ENCODE measurements at places on chromosomes 6 and 20.

DNA sequence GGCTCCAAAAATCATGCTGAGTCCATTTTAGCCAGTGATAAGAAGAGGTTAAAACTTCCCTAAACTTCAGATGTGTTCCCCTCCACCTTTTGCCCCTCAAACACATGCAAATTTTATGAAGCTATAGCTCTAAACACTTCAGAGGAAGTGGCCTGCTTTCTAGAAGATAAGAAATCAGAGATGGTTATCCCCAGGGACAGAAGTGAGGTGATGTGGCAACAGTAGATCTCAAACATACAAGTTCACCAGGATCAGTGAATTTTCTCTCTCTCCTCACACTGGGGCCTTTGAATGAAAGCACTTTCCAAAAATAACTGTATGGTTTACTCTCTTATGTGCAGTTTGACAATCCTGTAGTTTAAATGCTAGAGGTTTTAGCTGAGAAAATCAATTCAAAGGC lies 332.0 kb downstream of the BTBD9 start:
- DNase-seq, result no peak

DNA sequence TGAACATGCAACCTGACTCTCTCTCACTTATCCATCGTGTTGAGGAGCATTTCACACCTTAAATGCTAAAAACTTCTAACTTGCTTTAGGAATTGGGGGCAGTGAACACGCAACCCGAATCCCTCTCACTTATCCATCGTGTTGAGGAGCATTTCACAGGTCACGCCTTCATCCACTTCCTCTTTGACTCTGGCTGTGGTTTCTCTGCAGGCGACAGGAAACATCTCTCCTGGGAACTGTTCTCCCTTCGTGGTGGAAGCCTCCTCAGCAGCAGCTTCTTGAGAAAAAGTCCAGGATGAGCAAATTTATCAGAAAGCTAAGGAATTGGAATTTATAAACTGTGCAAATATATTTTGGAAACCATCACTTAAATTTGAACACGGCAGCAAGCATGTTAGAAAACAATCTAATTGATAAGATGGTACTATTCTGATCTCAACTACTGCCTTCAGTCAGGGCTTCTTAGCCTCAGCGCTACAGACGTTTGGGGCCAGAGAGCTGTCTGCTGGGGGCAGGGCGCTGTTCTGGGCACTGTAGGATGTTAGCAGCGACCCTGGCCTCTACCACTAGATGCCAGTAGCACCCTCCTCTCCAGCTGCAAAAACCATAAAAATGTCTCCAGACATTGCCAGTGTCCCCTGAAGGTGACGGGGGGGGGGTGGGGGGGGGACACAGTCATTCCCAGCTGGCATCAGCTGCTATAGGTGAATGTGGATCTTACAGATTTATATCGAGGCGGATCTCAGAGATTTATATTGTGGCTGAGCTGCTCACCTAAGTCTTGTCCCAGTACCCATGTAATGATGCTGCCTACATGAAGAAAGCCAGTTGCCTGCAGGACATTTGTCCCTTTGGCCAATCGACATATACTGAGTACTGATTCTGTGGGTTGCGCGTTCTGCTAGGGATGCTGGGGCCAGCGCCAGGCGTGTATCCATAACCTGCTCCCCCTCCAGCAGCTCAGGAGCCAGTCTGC lies 26.2 kb downstream of the CTCFL start:
- no peak for DNase-seq

DNA sequence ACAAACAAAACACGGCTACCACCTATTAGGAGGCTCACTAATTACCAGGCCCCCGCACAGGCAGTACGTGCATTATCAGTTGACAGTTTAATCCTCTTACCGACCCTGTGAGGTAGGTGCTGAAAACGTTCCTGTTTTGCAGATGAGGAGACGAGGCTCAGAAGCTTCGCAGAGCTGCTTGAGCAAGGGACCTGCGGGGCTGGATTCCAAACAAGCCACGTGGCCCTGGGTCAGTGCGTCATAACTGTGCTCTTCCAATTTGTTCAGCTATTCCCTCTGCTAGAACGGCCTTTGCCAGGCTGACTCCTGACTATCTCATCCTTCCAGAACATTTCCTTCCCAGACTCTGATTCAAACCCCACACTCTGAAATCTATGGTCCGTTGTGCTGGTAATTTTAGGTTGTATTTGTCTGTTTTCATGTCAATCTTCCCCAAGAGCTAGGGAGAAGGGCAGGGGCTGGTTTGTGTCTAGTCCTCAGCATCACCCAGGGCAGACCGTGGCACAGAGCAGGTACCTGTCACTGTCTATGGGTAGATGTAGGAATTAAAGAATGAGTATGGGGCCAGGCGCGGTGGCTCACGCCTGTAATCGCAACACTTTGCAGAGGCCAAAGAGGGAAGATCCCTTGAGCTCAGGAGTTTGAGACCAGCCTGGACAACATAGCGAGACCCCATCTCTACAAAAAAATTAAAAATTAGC lies 28.8 kb upstream of the TLDC2 start:
- no peak for DNase-seq

DNA sequence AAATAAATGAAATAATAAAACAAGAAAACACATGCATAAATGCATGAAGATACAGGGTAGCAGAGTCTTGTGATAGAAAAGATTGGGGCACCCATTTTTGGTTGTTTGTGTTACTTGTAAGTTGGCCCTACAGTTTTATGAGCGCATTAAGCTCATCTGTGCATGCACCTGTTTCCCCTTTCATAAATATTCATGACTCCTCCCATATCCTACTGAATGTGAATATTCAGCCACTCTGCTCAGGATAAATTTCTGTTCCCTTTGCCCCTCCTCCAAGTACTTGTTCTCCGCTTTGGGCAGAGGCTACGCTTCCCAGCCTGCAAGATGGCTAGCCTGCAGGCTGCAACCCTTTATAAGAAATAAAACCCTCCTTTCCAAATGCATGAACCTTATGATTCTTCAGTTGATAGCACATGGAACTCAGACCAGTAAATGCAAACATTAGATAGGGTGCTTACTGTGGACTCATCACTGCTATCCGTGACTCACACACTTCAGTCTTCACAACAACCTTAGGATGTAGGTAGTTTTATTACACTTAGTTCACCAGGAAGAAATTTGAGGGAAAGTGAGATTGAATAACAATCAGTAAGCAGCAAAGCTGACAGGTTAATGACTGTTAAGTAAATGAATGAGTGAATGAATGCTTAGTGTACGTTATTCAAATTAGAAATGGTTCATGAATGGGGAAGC lies 15.0 kb downstream of the ALDH8A1 start:
- DNase-seq, result no peak

DNA sequence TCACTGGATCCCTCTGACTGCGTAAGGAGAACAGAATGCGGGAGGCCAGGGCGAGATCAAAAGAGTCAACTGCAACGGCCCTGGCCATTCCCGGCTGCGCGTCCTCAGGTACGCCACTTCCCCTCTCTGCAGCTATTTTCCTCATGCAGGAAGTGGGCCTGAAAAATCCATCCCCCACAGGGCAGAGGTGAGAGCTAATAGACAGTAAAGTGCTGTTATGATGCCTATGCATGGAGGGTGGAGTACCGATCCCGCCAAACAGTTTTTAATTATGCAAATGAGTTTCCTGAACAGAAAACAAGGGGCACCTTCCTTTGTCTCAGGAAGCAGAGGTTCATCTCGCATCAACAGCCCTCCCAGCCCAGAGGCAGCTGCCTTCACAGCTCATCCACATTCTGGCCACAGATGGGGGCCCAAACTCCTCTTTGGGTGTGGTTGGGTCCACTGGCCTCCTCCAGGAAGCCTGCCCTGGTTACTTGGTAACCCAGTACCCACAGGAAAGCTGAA lies 9.3 kb downstream of the PREX1 start:
- peak; percentile 75 for DNase-seq

DNA sequence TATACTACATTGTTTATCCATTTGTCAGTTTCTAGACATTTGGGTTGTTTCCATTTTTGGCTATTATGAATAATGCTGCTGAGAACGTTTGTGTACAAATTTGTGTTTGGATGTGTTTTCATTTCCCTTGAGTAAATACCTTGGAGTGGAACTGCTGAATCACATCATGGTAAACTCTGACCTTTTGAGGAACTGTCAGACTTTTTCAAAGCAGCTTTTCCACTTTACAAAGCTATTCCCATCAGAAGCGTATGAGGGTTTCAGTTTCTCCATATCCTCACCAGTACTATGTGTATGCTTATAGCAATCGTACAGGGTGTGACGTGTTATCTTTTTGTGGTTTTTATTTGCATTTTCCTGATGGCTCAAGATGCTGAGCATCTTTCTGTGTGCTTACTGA lies 103.7 kb downstream of the MYO6 start:
- no peak for DNase-seq

- no peak for DNase-seq
Measured at GRCh38 chr6:129188795-129189194, 305.9 kb downstream of the LAMA2 start.

DNA sequence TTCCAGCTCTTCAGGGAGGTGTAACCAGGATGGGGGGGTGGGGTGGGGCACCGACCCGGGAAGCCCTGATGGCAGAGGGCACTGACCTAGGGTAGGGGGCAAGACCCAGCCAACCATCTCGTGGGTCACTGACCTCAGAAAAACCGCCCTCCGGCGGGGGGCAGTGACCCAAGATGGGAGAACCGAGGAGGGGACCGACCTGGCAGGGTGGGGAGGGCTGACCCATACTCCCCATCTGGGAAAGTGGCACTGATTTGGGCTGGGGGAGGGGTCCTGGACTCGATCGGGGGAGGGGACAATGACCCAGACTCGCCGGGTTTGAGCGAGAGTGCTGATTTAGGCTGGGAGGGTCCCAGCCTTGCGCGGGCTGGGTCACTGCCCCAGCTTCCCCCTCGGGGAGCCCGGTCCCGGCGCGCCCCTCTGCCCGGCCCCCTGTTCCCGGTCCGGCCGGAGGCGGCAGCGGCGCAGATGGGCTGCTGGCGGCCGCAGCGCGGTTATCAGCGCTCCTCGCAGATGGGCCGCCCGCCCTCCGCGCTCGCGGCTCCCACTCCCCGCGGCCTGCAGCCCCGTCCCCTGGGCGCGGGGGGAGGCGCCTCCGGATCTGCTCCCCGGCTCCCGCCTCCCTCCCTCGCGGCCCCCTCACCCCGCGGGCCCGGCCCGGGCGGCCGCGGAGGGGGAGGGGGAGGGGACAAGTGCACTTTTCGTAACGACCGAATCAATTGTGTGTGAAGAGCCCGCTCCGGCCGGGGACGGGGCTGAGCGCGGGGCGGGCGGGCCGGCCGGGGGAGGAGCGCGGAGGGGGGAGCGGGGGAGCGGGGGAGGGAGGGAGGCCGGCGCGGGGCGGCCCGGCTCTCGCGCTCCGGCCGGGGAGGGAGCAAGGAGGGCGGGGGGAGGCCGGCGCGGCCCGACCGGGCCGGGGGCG lies 2.2 kb downstream of the NOL4L start:
- peak; percentile 28 for DNase-seq

GRCh38 chr6:54308289-54308985 lies at the start of gene TINAG:
Gene TINAG, plus strand, starts transcription at chr6:54308441. Its CDS starts 110 bp downstream, at chr6:54308551.
- no peak for DNase-seq

DNA sequence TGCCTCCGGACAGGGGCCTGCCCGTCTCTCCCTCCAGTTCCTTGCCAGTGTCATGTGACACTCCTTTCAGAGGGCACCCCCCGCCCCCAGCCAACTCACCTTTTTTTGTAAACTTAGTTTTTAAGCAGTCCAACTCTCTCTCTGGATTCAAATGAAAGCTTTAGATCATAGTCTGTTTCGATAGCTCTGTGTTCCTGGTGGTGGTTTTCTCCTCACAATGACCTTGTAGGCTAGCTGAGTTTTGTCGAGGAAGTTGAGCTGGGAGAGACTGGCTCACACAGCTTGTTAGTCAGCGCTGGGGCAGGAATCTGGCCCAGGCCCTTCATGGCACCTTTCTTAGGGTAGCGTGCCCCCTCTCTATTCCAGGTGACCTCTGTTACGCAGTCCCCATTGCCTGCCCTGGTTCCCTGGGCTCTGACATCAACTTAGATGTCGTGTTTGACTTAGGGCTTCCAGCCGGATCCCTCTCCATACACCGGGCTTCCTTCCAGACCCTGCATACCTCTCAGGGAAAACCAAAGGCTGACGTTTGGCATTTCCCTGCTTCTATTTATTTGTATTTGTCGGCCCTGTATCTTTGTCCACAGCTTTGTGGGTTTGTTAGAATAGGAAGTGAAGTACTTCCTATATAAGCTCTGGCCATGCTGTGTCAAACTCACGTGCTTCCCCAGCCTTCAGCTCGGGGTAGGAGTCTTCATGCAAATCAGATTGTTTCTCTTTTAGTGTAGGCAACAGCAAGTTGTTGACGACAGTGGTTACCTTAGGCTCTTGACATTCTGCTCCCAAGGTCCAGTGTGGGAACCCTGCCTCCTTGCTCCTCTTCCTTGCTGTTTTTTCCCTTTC lies 12.7 kb downstream of the IGF2R start:
- peak; percentile 17 for DNase-seq

- no peak for DNase-seq
Measured at GRCh38 chr6:20808924-20809323, 274.7 kb downstream of the CDKAL1 start.

- DNase-seq, result no peak
Measured at GRCh38 chr6:64489763-64490162, 854.2 kb downstream of the PHF3 start.

GRCh38 chr6:36757206-36757605 lies 59.6 kb downstream of the RAB44 start:
- no peak for DNase-seq

- DNase-seq, result no peak
Measured at GRCh38 chr6:89221129-89221528, 4.0 kb upstream of the GABRR1 start.

- DNase-seq, result no peak
Measured at GRCh38 chr6:45073771-45074170, 254.4 kb upstream of the RUNX2 start.

- DNase-seq, result no peak
Measured at GRCh38 chr6:9537381-9537780, 877.5 kb downstream of the TFAP2A start.

GRCh38 chr6:109945091-109945490 lies 33.0 kb upstream of the GPR6 start:
- no peak for DNase-seq

- no peak for DNase-seq
Measured at GRCh38 chr6:150634176-150634963, 34.7 kb downstream of the PLEKHG1 start.

DNA sequence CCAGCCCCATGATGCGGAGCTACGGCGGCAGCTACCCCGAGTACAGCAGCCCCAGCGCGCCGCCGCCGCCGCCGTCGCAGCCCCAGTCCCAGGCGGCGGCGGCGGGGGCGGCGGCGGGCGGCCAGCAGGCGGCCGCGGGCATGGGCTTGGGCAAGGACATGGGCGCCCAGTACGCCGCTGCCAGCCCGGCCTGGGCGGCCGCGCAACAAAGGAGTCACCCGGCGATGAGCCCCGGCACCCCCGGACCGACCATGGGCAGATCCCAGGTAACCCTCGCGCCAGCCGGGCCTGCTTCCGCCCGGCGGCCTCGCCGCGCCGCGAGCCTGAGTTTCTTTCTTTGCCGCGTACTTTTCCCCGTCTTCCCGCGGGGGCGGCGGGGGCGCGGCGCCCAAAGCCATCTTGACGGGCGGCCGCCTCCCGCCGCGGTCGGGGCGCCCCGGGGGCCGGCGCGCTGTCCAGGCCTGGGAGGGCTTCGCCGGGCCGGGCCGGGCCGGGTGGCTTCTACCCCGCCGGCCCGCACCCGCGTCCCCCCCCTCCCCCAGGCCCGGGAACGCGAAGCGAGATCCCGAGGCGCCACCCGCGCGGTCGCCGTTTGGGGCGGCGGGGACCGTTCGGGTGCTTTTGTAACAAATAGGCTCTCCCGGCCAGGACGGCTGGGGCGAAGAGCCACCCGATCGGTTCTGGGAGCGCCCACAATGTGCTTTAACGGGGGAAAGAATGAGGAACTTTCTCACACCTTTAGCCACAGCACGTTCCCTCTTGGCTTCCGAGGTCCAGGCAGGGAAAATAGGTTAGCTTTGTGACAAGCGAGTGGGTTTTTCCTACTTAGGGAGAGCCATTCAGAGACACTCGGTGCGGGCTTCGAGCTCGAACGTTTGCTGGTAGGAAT lies 2.3 kb downstream of the ARID1B start:
- DNase-seq, result peak; percentile 72

All from stimulated activated naive CD8-positive, alpha-beta T cell treated with anti-CD3 and anti-CD28 coated beads, Interleukin-15, amount 100 ng/mL, for 72 hours (primary cell).